Left ventricle myocardium inferior (tissue), 1 donor: ENCODE measurements at places on chromosomes 7 and 10.

DNA sequence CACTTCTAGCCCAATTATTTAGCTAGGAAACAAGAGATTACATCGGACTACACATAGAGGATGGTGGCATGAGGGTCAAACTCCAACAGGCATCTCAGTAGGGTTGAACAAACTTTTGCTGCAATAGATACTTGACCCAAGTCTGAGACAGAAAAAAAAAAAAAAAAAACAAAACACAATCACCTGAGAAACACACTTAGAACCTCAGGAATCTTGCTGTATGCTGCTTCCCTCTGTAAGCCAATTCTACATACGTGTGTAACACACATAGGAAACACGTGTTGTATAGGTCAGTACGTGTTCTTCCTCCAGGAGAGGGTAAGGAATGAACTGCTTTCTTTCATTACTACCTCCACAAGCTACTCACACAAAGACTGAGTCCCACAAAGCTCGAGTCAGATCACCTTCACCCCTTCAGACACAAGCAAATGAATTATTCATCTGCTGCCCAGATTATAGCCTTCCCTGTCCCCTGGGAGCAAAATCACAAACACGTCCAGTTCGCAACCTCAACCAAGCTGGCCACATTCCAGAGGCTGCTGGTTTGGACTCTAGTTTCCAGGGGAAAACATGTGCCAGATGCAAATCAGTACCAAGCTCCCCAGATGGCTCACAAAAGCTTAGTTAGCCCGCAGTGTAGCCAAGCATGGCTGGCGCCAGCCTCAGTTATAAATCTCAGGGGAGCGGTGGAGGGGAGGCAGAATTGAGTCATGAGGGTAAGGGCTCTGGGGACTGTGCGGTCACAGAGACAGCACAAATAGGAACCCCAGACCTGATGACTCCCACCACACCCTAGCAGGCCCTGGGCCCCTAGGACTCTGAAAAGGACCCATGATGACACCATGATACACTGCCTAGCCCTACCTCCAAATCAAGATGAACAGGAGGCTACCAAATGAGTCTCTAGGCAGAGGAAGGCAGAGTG, 15.1 kb downstream of the PSAP start:
- peak; percentile 58 for DNase-seq
- H3K4me1 ChIP-seq: peaks cover 100% of the 10 kb centered on the region
- peaks cover 28% of the 10 kb centered on the region for H3K36me3 ChIP-seq
- H3K27ac ChIP-seq: peak overlapping the region; percentile 84

DNA sequence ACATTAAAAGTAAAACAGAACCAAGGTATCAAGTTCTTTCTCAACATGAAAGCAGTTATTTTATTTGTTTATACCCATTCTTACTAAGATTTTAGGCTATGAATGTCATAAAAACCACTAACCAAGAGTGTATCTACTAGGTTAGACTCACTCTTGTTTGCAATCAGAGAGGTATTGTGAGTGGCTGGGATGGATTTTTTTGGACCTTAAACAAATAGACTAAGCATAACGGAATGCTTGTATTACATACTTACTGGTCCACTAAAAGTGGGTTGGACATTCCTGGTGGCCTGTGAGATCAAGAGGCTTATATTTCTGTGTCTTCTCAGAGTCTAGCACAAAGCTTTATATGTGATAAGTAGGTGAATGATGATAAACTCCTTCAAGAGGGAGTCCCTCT, 32.6 kb upstream of the CBLL1 start:
- H3K27me3 ChIP-seq: no peaks in the 10 kb centered on the region
- H3K4me1 ChIP-seq: no peaks in the 10 kb centered on the region
- no peak for DNase-seq
- H3K4me3 ChIP-seq: no peak overlapping the region

- H3K4me3 ChIP-seq: peak overlapping the region; percentile 58
- no peaks in the 10 kb centered on the region for H3K36me3 ChIP-seq
- peaks cover 45% of the 10 kb centered on the region for H3K4me1 ChIP-seq
- no peak overlapping the region for H3K27ac ChIP-seq
- DNase-seq: no peak
Observed at GRCh38 chr10:117541909-117542705, 439 bp upstream of the EMX2 start.

DNA sequence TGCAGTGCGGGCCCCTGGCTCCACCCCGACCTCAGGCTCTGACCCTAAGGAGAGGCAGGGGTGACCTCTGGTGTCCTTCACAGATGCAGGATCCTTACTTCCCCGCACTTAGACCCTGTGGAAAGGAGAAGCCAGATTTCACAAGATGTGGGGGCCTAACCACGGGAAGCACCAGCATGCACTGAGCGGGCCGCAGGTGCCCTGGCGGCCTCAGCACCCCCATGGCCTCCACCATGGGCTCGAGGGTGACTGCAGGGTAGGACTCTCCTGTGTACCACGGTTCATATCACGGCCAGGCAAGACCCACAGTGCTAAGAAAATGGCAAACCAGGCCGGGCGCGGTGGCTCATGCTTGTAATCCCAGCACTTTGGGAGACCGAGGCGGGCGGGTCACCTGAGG, 410.0 kb upstream of the FOXK1 start:
- DNase-seq: no peak
- H3K27ac ChIP-seq: no peak overlapping the region
- peaks cover 39% of the 10 kb centered on the region for H3K27me3 ChIP-seq
- H3K4me3 ChIP-seq: no peak overlapping the region
- H3K36me3 ChIP-seq: no peaks in the 10 kb centered on the region
